Vagina (tissue), 2 donors: ENCODE measurements at places on chromosomes 5 and 9.

DNA sequence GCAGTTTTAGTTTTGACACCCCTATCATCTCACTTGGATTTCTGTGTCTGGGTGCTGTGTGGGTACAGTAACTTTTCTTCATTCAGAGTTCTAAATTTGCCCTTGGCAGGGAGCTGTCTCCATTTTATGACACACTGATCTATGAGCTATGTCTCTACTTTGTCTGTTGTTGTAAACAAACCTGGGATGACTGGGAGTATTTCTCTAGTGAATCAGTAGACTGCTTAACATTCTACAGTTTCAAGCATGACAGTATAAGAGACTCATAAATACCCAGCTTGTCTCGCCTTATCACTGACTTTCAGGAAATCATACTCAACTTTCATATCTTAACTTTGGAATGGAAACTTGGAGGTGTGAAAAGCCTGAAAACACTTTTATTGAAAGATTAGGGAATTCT is 212.1 kb upstream of the NUDT12 start:
- DNase-seq = no peak

- no peak for DNase-seq
These were observed 27.4 kb downstream of the LNPEP start for GRCh38 chr5:96963267-96963666.

- DNase-seq = no peak
These were observed 498.6 kb downstream of the CHSY3 start for GRCh38 chr5:130402906-130403305.

DNA sequence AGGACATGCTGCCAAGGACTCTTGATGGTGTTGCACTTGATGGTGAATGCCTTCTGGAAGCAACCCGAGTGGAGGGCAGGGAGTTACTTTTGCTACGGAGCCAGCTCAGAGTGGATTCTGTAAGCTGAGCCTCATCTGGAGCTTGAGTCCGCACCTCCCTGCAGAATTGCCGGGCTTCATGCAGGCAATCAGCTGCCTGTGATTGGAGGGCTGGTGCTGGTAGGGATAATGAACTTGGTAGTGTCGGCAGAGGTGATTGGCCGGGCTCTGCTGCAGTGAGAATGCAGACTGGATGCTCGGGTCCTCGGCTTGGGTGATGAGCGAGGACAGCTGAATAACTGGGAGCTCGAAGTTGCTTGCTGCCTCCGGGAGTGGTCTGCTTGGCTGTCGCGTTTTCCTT is 23.1 kb downstream of the SLC25A25 start:
- DNase-seq = no peak

- no peak for DNase-seq
These were observed 26.3 kb downstream of the SSBP2 start for GRCh38 chr5:81724571-81724970.

DNA sequence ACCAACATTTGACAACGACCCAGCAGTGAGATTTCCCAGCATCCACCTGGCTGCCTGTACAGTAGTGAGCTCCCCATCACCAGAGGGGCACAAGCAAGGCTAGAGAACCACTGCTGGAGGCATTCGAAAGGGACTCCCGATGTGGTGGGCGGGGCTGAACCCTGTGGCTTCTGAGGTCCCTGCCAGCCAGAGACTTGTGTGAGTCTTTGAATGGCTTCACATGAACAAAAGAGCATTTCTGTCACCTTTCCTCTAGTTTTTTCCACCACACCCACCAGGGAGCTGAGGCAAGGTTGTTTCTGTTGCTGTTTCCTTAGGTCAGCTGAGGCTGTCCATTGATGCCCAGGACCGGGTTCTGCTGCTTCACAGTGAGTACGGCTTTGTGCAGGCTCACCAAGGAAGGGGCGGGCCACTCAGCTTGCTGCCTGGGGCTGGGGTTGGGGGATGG is 15.7 kb downstream of the RGS3 start:
- no peak for DNase-seq

DNA sequence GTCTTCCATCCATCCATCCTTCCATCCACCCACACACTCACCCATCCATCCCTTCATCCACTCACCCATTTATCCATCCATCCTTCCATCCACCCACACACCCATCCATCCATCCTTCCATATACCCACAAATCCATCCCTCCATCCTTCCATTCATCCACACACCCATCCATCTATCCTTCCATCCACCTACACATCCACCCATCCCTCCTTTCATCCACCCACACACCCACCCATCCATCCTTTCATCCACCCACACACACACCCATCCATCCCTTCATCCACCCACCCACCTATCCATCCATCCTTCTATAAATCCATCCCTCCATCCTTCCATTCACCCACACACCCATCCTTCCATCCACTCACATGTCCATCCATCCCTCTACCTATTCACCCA is 23.6 kb downstream of the DRD1 start:
- DNase-seq = no peak

GRCh38 chr9:7238247-7238637 is 480.5 kb downstream of the KDM4C start:
- no peak for DNase-seq

DNA sequence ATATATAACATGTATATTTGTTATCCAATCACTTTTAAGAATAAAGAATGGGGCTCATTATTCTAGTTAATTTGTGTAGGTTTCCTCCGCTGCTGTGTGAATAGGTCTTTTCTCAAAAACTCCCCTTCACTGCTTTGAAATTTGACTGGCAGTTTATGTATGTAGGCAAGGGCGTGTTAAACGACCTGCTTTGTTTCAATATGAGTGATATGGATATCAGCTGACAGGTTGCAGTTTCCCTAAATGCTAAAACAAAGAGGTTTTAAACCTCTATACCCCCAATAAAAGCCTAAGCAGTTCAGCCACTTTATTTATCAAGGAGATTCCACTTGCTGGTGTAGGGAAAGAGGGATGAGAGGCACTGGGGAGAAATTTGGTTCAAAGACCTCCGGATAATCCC is 159.6 kb downstream of the TMEM167A start:
- DNase-seq = no peak

DNA sequence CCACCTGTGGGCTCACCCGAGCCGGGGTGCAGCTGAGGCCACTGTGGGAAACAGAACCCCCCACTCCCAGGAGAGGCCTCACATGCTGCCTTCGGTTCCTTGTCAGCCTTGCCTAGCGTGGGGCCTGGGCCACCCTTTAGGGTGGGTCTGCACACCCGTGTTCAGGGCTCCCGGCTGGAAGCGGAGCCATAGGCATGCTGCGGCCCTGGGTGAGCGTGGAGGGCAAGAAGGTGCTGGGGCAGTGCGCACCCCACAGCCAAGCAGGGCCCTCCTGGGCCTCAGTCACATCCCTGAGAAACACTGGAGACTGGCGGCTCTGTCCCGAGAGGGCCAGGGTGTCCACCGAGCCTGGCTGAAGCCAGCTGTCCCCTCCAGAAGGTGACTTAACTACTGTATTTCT is 41.9 kb downstream of the GOLM1 start:
- DNase-seq = no peak
